AG08395 (cell line): ENCODE measurements at places on chromosomes 3 and 15.

GRCh38 chr15:42784705-42785104 is 47.8 kb upstream of the CDAN1 start:
- no peak for DNase-seq

- DNase-seq: no peak
These were observed 13.2 kb downstream of the LINS1 start for GRCh38 chr15:100588638-100589242.

DNA sequence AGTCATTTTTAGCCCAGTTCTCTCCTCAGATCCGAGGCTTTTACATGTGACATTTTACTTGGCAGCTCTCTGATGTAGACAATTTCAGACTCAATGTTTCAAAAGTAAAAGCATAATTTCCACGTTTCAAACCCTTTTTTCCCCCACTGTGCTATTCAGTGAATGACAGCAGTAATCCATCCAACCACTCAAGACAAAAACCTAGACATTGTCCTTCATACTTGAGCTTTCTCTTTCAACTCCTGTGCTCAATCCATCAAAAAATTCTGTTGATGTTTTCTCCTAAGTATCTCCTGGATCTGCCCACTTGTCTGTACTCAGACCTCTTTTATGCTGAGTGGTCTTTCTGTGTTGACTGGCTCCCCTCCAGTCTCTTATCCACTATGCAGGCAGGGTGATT is 214.7 kb downstream of the CHL1 start:
- no peak for DNase-seq

- no peak for DNase-seq
These were observed 78.8 kb downstream of the BFSP2 start for GRCh38 chr3:133478624-133479023.

- no peak for DNase-seq
These were observed 1.9 kb upstream of the RAB6B start for GRCh38 chr3:133897547-133897946.

DNA sequence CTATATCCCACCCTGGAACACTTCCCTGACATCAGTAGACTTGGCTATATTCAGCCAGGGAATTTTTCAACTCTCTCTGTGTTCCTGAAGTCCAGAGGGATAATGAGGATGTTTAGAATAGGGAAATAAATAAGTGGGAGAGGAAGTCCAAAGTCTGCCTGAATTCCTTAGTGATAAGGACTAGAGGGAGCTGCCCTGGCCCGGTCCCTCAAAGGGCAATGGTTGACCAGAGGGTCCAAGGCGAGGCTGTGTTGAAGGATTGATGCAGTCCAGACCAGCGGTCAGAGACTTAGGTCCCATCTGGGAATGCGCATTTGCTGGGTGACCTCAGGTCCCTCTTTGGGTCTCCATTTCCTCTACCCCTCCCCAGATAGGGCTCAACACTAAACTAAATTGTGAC is 7.9 kb downstream of the VIPR1 start:
- DNase-seq: no peak

GRCh38 chr3:149487598-149488197 is 13.2 kb downstream of the TM4SF4 start:
- no peak for DNase-seq

- DNase-seq: peak; percentile 84
These were observed 72.4 kb downstream of the CHDH start for GRCh38 chr3:53773611-53774368.

DNA sequence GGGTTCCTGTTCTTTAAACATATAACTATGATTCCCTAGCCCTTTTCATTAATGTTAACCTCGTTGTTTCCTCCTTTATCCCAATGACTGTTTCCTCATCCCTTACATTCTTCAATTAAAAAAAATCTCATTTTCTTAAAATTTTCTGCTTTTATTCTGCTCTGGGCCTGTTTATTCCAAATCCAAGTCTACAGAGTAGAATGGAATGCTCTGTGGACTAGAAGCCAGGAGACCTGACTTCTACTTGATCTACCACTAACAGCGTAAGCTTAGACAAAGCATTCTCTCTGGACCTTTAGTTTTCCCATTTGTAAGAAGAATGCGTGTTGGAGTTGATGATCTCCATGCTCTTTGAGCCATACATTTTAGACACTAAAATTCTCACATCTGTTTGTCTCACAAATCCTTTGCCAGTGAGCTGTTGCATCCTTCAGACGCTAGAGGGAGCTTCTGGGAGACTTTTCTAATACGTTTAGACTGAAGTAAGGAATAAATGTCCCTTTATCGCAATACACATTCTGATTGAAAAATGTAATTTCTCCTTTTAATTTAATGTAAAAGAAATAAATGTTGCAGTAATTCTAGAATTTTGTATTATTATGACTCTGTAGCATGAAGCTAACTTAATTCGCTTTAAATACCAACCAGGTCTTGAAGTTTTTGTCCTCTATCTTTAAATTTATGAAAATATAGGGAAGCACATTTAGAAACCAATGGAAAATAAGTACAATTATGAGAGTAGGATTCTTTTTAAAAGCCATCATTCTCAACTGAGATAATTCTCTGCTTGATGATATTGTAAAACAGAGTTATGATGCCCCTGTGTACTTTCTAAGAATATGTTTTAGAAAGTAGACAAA is 21.7 kb upstream of the GMNC start:
- DNase-seq: peak; percentile 45

GRCh38 chr15:95368755-95369601 is 961.5 kb upstream of the NR2F2 start:
- no peak for DNase-seq

GRCh38 chr15:70265466-70265978 is 167.8 kb upstream of the TLE3 start:
- DNase-seq: no peak

GRCh38 chr3:70833239-70833960 is 521.0 kb upstream of the MDFIC2 start:
- DNase-seq: no peak

- no peak for DNase-seq
These were observed 111.2 kb upstream of the RPL32 start for GRCh38 chr3:12952343-12953200.

DNA sequence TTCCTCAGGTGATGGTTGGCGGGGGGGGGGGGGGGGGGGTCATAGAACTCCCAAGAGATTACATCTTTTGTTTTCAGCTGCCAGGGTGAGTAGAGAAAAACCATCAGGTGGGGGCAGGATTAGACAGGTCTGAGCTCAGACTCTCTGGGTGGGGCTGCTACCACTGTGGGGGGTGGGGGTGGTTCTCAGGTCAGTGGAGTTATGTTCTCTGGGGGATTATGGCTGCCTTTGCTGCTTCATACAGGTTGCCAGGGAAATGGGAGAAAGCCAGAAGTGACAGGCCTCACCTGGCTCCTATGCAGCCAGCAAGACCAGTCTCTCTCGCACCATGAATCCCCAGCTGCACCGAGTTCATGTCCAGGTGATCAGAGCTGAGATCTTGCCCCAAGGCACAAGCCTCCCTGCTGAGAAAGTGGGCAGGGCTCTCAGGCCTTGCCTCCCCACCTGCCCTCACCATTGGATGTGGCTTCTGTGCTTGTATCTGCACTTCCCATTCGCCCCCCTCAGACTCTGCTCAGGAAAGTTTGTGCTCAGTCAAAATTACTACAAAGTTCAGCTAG is 828.1 kb downstream of the MCTP2 start:
- no peak for DNase-seq

GRCh38 chr3:4077950-4078349 is 225.2 kb upstream of the SETMAR start:
- no peak for DNase-seq

GRCh38 chr15:48913141-48913540 is 35.2 kb downstream of the EID1 start:
- DNase-seq: no peak

GRCh38 chr3:153552887-153553604 is 391.0 kb downstream of the RAP2B start:
- DNase-seq: no peak

DNA sequence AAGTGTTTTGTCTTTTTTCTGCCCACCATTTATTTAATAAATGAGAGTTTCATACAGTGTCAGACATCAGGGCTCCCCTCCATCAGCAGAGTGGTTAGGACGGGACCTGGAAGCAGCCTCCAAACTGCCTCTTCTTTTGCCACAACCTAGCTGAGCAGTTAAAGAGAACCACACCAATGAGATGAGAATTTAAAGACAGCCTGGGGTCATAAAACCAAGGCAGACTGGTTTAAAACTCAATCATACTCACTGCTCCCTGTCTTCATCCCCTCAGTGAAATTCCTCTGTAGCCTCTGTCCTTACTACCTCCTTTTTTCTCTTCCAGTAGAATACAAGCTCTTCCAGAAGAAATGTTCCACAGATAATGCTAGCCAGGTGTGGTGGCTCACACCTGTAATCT is 78.7 kb downstream of the WWTR1 start:
- no peak for DNase-seq

DNA sequence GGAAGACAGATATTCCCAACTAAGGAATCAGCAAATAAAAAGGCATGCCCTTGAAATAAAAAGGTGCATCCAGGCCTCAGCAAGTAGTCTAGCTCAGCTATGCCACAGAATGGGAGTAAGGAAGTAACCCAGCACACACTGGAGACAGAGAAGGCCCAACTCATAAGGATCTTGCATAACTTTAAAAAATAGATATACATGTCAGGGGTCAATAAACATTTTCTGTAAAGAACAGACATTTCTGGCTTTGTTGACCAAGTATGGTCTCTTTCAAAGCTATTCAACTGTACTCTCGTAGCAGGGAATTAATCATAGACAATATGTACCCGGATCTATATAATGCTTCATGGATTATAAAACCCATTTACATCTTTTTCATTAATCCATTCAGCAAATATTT is 449.3 kb downstream of the TAFA4 start:
- DNase-seq: no peak

DNA sequence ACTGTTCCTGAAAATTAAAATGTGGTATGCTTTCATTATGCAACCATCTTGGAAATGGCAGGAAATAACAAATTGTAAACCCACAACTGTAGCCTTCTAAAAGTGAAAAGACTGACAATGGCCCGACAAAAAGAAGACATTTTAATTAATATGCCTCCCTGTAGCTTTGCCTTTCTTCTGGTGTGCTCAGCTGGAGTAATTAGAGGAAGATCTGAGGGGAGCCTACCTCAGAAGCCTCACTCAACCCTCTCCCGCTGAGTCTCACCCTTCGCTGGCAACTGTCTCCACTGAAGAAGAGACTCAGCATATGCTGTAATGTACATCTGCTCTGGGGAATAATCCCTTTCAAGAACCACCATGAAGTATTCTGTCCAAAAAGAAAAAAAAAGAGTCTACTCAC is 104.7 kb upstream of the SETMAR start:
- no peak for DNase-seq

GRCh38 chr15:62550106-62550505 is 385.0 kb upstream of the C2CD4B start:
- DNase-seq: no peak

GRCh38 chr3:4042070-4042469 is 242.8 kb downstream of the LRRN1 start:
- no peak for DNase-seq

DNA sequence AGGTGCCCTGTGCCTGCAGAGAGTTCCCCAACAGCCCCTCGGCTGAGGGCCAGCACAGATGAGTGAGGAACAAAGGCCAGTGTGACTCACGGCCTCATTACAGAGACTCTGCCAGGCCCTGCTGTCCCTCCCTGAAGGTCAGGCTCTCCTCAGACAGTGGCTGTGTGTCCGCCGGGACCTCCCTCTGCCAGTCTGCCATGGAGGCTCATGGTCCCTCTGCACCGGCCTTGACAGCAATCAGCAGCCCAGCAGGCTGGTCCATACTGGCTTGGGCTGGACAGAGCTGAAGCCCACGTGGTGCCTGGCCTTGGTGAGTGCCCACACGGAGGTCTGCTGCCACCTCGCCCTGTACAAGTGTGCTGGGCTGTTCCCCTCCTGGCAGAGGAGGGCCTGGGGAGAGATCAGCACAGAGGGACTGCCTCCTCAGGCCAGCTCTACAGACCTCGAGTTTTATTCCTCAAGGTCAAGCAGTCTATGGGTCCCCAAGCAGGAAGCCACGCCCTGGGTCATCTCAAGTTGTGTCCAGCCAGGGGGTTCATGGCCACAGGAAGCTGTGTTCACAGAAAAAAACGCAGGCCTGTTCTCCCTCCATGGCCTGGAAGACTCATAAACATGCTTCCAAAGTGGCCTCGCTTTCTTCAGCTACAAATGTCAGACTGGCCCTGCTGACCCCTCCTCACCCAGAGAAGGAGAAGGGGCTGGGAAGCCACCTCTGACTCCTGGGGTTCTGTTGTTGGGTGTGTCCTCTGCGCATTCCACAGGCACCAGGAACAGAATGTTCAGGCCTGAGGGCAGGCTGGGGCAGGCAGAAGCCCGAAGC is 27.0 kb downstream of the SLC41A3 start:
- no peak for DNase-seq

DNA sequence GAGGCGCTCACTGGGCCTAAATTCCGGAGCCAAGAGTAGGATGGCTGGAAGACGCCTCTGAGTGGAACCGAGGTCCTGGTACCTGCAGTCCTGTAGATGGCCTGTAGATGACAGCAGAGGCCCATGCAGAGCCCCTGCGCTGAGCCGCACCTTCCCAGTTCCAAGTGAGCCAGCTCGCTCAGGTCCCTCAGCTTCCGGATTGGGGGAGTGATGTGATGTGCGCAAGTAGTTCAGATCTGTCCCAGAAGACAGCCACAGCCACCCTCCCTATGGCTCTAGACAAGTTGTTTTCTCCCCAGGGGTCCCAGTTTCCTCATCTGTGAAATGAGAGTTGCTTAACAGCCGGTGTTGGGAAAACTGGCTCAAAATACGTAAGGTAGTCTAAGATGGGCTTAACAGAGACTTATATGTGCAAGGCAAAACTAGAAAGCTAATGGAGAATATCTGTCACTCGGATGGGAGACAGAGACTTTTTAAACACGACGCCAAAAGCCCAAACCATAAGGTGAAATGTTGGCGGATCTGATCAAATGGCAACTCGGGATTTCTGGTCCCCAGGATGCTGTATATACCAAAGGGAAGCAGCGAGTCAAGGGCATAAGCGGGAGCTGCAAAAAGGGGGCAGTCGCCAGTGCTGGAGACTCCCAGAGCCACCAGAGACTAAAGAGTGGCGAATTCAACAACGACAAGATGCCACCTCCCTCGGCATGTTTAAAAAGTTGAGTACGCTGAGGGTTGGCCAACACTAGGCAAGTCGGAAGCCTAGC is 765 bp upstream of the MAPKAPK3 start:
- peak; percentile 90 for DNase-seq

DNA sequence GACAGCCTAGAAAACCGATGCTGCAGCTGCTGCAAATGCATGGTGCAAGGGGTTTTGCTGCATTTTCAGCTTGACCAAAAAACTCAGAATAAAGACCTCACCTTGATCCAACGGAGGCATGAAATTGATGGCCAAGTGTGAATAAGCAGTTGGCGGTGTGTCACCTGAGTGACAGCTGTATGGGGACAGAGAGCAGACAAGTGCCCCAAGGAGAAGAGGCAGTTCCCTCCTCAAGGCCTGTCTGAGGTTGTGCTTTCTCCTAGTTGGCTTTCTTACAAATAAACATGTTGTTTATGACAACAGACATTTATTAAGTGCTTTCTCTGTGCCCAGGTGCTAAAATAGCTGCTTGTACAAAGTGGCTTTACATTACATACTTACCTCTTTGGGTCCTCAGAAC is 10.3 kb downstream of the PGPEP1L start:
- no peak for DNase-seq

- no peak for DNase-seq
These were observed 24.4 kb upstream of the RAP2B start for GRCh38 chr3:153137626-153138025.
